ENCODE measurements at places on chromosomes 2 and 18.

- DNase-seq, result no peak
These were observed 33.4 kb upstream of the VPS54 start for GRCh38 chr2:64052463-64053241.

DNA sequence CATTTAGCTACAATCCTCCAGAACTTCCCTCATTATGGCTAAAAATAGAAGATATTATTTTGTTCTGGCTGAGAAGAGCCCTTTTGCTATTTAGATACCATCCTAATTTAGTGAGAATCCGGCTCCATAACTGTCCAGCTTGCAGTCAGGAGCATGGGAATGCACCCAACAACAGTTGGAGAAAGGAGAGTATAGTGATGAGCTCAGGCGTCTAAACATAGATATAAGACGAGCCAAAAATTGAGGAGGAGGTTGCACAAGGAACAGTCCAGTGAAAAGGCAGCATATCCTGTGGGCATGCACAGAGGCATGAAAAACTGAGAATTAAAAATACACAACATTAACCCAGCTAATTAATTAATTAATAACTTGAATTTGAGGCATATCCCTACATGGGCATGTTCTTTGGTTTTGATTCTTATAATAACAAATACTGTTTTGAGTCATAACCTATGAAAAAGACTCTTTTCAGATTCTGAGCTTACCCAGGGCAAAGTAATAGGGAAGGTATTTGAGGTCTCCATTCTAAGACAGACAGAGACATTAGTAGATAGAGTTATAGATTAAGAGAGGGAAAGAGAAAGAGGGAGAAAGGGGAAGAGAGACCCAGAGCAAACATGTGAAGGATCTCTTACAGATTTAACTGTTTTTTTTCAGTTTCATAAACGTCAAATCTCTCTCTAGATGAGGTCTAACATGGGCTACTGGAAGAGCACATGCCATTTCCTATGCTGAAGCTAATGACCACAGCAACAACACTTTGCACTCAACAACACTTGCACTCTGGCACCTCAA, 311.2 kb downstream of the OSR1 start:
- no peak for DNase-seq

DNA sequence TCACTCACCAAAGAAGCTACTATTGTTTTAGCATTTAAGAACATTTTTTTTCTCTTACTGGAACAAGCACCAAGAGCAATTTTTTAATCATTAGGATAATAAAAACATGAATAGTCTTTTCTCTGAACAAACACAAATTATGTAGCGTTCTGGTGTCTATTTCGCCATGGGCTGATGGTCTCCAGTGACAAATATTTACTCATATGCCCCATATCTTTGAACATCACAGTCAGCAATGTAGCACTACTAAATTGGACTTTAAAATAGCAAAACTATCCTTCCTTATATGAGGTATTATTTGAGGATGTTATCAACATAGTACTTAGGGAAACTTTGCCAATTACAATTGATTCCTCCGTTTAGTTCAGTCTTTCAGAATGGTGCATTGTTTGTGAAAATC, 1326.0 kb upstream of the ZEB2 start:
- no peak for DNase-seq

DNA sequence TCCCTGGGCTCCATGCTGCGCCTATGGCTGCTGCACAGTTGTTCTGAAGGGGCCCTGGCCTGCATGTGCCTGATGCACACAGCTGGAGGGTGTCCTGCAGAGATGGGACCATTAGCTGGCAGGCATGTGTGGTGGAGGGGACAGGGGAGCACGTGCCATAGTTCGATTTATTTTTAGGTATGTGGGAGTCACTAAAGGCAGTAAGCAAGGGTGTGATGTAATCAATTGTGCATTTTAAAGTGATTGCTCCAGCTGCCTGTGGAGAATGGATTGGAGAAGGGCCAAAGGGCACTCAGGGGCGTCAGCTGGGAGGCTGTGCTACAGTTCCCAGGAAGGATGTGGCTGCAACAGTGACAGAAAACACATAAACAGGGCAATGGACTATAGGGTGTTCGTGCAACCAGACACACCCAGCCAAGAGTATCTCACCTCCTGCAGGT, 205.1 kb downstream of the ARL4C start:
- no peak for DNase-seq

GRCh38 chr2:167962436-167963226, 284.8 kb downstream of the STK39 start:
- no peak for DNase-seq

DNA sequence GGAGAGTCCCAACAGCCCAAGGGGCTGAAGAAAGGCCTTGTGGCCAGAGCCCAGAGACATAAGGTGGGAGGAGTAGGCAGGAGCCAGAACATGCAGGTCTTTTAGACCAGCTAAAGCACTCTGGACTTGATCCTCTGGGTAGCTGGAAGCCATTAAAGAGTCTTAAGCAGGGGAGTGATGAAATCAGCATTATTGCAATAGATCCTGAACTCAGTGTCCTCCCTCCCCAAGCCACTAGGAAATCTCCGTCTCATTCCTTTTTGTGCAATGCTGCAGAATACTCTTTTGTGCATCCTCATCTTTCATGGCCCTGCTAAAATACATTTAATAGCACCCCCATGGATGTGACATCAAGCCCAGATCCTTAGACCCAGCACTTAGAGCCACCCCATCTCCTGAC, 58.6 kb upstream of the ZCCHC2 start:
- no peak for DNase-seq

DNA sequence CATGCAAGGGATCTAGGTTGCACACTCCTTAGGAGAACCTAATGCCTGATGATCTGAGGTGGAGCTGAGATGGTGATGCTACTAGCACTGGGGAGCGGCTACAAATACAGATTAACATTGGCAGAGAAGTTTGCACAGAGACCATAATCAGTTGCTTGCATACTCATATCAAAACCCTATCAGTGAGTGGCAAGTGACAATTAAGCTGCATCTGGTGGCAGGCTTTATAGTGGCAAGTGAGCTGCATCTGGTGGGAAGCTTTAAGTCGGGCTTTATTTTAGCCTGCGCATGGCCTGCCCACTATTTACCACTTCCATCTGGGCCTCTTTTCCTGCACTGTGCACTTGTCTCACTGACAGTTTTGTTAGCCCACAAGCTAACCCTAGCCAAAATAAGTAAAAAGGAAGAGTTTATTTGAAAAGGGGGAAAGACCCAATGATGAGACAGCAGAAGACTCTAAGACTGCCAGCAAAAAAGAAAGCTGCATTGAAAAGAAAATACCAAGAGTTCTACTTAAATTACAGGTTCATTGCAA, 140.9 kb upstream of the B3GNT2 start:
- DNase-seq, result no peak

GRCh38 chr2:157468931-157469708, 25.2 kb upstream of the CYTIP start:
- DNase-seq, result no peak

GRCh38 chr2:88011011-88011410, 5.3 kb downstream of the RNU2-63P start:
- DNase-seq, result no peak

DNA sequence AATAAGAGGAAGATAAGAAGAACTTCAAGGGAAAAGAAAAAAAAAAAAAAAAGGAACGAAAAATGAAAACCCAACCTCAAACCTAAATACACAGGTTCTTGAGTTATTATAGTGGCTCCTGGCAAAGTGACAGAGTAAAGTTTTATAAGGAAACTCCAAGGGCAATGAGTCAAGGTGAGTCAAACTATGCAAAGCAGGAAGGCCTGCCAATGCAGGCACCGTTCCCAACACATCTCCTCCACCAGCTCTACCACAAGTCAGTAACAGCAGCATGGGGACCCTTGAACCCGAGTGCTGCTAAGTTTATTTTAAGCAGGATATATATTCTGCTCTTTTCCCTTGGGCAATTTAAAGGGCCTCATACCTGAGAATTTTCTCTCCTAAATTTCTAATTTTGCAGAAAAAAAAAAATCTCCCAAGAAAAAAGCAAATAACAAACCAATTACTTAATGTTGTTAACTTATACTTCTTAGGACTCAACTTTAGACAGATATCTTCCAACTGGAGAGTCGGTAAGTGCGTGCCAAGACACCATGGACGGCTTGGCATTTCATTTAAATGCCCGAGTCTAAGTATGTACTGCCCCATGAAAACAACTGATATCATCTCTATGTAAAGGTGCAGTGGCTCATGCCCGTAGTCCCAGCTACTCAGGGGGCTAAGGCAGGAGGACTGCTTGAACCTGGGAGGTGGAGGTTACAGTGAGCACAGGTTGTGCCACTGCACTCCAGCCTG, 75.7 kb upstream of the TFCP2L1 start:
- DNase-seq, result peak; percentile 21

DNA sequence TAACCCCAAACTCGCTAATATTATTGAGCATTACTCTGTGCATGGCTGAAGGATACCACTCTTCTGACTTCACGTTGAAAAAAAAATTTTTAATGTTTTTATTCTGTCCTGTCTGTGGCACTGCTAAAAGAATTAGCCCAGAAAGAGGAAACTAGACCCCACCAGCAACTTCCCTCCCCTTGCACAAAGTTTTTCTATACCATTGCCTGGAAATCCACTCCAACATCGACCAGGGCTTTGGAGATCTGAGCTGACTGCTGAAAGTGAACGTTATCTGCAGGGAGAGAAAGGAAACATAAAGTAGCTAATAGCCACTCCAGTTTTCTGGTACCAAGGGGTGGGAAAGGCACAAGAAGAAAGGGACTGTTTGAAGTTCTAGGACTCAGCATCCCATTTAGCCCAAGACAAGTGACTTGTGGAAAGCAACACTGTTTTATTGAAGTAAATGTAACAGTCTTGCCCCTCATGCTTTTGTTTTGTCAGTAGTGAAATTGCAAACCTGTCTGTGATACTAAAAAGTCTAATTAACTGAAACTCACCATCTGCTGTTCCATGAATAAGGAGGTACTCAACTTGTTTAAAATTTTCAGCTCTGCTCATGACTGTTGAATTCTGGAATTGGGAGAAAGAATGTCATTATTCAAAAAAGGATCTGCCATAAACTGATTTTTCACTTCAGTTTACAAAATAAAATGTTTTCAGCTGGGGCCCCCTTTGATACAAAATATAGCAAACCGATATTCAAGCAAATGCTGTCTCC, 79.1 kb downstream of the DPP4 start:
- DNase-seq, result no peak

- peak; percentile 81 for DNase-seq
These were observed at the start of gene RAB11FIP5 for GRCh38 chr2:73112913-73113854. RAB11FIP5 (minus strand) TSS chr2:73112948; CDS start chr2:73112777, 171 bp downstream.

- no peak for DNase-seq
These were observed 71.7 kb downstream of the IL1R2 start for GRCh38 chr2:102063487-102063911.

DNA sequence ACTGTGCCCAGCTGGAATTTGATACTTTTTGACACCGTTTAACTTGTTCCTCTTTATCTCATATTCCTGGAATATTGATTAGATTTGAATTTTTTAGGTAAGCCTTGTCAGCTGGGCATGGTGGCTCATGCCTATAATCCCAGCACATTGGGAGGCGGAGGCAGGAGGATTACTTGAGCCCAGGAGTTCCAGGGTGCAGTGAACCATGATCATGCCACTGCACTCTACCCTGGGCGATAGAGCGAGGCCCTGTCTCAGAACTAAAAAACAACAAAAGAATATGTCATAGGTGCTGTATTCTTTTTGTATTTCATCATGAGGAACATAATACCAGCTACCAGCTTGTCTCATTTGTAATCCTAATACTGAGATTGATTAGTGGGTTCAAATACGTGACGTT, 90.3 kb downstream of the ZNF532 start:
- no peak for DNase-seq

DNA sequence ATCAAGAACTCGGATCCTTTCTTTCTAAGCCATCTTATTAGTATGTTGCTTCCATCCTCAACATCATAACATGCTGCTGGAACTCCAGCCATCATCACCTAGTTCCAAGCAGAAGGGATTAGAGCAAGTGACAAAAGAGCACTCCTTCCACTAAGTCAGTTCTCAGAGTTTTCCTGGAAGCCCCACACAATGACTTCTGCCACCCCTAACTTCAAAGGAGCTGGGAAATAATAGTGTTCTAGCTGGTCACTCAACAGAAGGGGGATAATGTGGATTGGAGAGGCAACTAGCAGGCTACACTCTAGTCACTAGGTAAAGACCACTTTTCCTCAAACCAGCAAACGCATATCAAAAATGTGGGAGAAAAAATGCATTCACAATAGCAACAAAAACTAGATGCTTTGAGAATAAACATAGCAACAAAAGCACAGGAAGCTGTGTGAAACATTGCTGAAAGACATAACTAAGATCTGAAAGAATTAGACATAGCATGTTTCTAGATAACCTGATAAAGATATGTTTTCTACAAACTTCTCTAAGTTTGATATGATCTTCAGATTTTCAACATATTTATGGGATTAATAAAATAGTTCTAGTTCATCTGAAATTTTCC, 39.5 kb downstream of the COX7A2L start:
- DNase-seq, result no peak

GRCh38 chr18:47898055-47898454, 32.4 kb downstream of the SMAD2 start:
- no peak for DNase-seq

- no peak for DNase-seq
These were observed 158.7 kb upstream of the ZC3H15 start for GRCh38 chr2:186327251-186327868.

DNA sequence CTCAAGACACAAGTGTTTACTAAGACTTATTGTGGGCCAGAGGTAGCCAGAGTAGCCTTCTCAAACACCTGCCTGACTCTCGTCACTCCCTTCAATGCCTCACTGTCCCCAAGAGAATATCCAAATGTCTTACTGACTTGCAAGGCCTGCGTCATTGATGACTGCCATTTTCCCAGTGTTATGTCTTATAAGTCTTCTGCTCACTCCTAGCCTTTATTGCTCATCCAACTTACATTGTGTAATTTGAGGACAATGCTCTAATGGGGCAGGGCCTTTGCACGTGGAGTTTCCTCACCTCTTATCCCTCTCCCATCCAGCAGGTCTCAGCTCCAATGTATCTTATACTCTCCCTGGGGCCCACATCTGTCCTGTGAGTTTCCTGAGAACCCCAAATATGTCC, 10.1 kb upstream of the CD226 start:
- DNase-seq, result no peak
